AG04450 (cell line): ENCODE measurements at places on chromosomes 5 and 9. TPM values are rescaled to one million over a fixed set of nuclear protein-coding genes. Genes with fewer than 3 reads are reported as not detected.

Gene TAS2R1
- 0.09 and 0.14 TPM in 2 replicates for polyA plus RNA-seq

Gene CAPSL
- polyA plus RNA-seq: 0.09 and 0.19 TPM in 2 replicates

Gene ANKRD31
- 0.02 and 0.06 TPM in 2 replicates for polyA plus RNA-seq

Gene PLPP7
- 0.57 and 0.76 TPM in 2 replicates for polyA plus RNA-seq

Gene TGFBI
- polyA plus RNA-seq: 2,219 and 2,576 TPM in 2 replicates

Gene SNCAIP
- polyA plus RNA-seq: 10.7 and 12.3 TPM in 2 replicates

Gene HMCN2
- under 0.01 and 0.01 TPM in 2 replicates for polyA plus RNA-seq

Gene FGF18
- polyA plus RNA-seq: 0.27 and 0.30 TPM in 2 replicates

Gene CD180
- polyA plus RNA-seq: not detected in 2 replicates

Gene DNAH5
- 9.9 and 12.4 TPM in 2 replicates for polyA plus RNA-seq

Gene BICD2
- 11.2 and 13.4 TPM in 2 replicates for polyA plus RNA-seq

Gene LCN2
- not detected in 2 replicates for polyA plus RNA-seq

Gene ARRDC3
- 26.7 and 38.3 TPM in 2 replicates for polyA plus RNA-seq

GRCh38 chr5:543755-544674 lies 19.8 kb upstream of the SLC9A3 start:
- no peak for DNase-seq

DNA sequence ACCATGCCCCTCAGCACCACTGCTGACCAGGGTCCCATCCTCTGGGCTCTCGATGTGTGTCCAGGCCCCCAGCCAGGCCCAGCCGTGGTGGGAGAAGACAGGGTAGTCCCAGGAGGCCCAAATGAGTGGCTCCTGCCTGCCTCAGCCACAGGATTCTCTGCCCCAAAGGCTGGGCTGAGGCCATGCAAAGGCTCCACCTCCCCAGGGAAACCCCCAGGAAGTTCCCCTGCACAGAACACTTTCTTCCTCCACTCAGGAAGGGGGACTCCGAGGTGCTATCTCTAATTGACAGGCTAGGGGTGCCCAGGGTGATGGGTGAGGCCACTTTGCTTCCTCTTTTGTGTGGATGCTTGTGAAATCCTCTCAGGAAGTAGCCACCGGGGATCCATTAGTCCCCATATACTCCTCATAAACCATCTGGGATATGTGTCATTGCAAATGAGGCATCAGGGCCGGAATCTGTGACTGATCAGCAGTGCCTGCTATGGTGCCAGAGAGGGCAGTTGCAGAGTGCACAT lies 23.1 kb upstream of the TDRD7 start:
- no peak for DNase-seq

GRCh38 chr5:63958654-63959053 lies 3.6 kb downstream of the HTR1A start:
- DNase-seq: no peak

GRCh38 chr5:74370168-74370567 lies 270.4 kb downstream of the ENC1 start:
- no peak for DNase-seq

- DNase-seq: no peak
Observed at GRCh38 chr5:149615976-149616375, 34.7 kb downstream of the ARHGEF37 start.

DNA sequence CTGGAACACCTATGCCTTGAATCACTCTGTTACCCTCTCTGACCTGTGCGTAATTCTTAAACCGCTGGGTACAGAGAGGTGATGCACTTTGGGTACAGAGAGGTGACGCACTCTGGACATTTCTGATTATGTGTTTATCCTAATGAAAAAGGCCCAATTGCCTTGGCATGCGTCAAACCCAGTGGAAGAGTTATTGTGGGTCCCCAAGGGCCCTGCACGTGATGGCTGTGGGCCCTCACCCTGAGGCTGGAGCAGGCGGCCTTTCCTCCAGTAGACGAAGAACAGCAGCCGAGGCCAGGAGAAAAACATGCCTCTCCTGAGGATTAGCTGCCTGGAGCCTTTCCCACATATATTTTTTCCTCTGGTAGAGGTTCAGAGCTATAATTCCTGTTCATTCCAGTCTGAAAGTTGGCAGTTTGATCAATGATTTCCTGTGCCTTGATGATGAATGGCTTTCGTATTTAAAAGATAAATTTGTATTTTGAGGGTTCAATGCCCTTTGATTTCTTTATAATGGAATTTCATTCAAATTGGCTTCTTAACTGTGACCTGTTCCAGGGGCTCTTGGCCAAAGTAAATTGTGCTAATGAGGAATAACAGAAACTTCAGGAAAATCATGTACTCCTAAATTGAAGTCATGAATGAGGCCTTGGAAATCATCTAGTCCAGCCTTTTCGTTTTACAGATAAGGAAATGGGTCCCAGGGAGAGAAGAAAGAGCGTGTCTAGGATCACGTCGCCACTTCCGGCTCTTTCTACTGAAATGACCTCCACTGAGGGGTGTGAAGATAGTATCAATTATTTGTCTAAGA lies 22.8 kb downstream of the ACER2 start:
- DNase-seq: no peak

DNA sequence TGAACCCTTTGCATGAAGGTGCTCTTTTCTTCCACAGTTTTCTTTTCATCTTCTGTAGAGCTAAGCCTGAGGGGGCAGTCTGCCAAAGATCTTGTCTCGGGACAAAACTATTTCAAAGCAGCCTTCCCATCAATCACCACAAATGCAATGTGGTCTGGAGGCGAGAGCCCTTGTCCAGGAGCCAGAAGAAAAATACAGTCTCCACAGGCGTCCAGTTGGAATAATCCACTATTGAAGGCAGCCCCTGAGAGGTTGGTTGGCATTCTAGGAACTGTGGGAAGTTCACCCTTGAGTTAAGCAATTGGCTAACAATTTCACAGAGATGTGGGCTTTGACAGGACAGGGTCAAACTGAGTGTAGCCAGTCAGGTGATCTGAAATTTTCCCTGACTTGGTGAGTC lies 72.0 kb downstream of the SEMA6A start:
- DNase-seq: no peak

DNA sequence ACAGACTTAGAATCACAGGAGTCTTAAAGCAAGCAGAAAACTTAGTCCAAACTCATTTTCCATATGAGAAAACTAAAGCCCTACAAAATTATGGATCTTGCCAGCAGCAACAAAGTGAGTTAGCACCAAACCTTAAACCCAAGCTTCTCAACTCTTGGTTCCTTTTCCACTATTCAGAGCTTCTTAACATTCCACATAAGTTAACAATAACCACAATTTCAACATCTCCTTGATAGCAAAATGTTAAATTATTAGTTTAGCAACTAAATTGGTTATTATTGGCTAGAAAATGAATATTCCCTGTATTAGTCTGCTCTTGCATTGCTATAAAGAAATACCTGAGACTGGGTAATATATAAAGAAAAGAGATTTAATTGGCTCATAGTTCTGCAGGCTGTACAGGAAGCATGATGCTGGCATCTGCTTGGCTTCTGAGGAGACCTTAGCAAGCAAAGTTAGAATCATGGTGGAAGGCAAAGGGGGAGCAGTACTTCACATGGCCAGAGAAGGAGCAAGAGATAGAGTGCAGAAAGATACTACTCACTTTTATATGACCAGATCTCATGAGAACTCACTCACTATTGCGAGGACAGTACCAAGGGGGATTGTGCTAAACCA lies 26.2 kb upstream of the ARSB start:
- DNase-seq: peak; percentile 8

GRCh38 chr5:6448622-6449464 lies at the start of gene UBE2QL1:
UBE2QL1 (plus strand) TSS chr5:6448859; CDS start chr5:6448894, 35 bp downstream.
- DNase-seq: no peak

DNA sequence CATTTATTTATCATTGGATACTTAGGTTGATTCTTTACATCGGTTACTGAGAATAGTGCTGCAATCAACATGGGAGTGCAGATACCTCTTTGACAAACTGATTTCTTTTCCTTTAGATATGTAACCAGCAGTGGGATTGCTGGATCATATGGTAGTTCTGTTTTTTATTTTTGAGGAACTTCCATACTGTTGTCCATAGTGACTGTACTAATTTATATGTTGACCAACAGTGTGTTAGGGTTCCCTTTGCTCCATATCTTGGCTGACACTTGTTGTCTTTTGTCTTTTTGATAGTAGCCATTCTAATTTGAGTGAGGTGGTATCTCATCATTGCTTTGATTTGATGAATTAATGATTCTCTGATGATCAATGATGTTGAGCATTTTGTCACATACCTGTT lies 137.3 kb upstream of the PITX1 start:
- DNase-seq: no peak

GRCh38 chr9:76087976-76088375 lies 197.5 kb downstream of the PCSK5 start:
- DNase-seq: no peak

DNA sequence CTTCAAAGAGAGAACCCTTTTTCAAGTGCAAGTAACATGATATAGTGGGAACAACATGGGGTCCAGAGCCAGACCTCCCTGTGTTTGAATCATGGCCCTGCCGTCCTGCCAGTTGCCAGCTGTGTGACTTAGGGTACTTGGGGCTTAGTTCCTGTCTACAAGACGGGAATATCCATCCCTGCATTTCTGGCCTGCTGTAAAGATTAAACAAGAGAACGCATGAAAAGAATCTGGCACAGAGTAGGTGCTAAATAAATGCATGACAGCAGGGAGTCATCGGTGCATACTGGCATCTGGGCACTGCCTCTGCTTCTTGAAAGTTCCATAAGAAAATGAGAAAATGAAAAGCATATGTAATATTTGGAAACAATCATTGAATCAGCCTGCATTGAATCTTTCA lies 77.8 kb upstream of the PRRC1 start:
- no peak for DNase-seq

GRCh38 chr9:129746092-129746777 lies 6.6 kb downstream of the PTGES start:
- no peak for DNase-seq

- no peak for DNase-seq
Observed at GRCh38 chr5:31963358-31964006, 210.6 kb downstream of the GOLPH3 start.

DNA sequence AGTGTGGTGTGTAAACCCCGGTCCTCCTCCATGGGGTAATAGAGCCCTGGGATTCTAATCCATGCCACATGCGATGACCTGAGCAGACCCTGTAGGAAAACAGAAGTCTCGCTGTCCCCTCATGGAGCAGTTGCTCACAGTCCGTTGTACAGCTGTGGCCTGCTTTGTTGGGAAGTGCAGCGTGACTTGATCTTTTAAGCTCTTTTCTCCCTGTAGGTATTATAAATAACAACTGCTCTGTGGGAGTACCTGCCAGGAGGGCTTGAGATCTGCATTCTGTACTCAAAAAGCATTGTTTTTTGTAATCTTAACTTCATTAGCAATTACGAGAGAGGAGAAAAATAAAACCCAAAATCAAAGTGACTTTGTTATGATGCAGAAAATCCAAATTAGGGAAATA lies 17.3 kb downstream of the MEGF10 start:
- no peak for DNase-seq

- no peak for DNase-seq
Observed at GRCh38 chr9:99449726-99450125, 227.6 kb downstream of the SEC61B start.

- DNase-seq: no peak
Observed at GRCh38 chr5:135641734-135642487, 63.1 kb upstream of the CXCL14 start.

- no peak for DNase-seq
Observed at GRCh38 chr9:116223926-116224325, 70.3 kb downstream of the PAPPA start.

GRCh38 chr9:35258660-35259474 lies 97.1 kb downstream of the UNC13B start:
- peak; percentile 34 for DNase-seq

DNA sequence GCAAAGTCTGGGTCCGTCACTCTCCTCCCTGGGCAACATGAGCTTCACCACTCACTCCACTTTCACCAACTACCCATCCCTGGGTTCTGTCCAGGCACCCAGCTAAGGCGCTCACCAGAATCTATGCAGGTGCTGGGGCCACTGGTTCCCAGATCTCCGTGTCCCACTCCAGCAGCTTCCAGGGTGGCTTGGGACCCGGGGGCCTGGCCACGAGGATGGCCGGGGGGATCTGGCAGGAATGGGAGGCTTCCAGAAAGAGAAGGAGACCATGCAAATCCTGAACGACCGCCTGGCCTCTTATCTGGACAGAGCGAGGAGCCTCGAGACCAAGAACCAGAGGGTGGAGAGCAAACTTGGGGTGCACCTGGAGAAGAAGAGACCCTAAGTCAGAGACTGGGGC lies 1611.0 kb upstream of the ACO1 start:
- no peak for DNase-seq

DNA sequence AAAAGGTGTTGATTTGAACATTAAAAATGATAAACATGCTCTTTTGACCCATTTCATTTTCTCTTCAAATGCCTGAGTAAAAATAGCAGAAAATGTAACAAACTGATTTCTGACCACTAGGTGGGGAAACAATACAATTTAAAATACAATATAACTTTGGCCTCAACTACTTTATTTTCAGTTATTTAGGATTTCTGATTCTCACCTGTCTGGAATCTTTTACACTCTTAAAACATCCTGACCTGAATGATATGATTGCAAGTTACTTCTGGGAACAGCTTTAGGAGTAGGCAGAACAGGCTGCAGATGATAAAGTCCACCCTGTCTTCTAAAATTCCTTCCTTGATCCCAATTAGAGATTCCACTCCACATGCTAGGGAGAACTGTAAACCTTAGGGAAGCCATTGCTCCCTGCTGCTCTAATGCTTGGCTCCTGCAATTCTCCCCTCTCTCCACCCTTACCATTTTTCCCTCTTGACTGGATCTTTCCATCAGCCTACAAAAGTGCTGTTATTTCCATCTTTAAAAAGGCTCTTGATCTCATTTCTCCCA lies 70.3 kb downstream of the FYB1 start:
- no peak for DNase-seq

- no peak for DNase-seq
Observed at GRCh38 chr9:93235300-93235960, 51.5 kb downstream of the WNK2 start.

- no peak for DNase-seq
Observed at GRCh38 chr5:18517641-18518380, 883.6 kb downstream of the TAF11L14 start.

DNA sequence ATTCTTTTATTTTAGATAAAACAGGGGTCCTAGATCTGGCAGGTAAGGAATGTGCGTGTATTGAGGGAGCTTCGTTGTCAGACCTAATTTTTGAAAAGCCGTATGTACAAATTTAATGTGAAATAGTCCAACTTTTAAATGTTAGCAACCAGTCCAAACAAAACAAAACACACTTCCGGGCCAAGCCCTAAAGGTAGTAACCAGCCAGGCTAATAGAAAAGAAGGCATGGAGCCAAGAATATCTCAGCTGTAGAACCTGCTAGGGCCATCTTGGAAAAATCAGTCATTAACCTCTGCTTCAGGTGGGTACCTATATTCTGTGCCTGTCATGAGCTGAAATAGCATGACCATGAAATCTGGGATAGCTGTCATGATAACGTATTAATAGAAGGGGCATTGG lies 71.0 kb downstream of the SMARCA2 start:
- DNase-seq: no peak

- no peak for DNase-seq
Observed at GRCh38 chr9:78248635-78249034, 12.8 kb downstream of the CEP78 start.
